ENCODE measurements at places on chromosomes 2 and 18.

DNA sequence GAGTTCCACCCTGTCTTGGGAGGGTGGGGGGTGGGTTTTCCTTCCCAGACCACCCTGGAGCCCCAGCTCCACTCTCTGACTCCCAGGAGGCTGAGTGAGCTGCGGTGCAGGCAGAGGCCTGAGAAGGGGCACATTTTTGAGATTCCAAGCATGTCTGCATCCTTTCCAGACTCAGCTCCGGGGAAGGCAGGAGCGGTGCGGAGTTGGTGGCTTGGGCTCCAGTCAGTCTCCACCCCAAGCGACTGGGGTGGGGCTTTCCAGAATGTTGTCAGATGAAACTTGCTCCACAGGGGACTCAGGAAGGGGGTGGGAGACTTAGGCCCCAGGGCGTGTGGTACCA lies 44.2 kb upstream of the HS6ST1 start:
- H3K36me3 ChIP-seq, result no peaks in the 10 kb centered on the region
- H3K4me3 ChIP-seq, result no peak overlapping the region
- H3K4me1 ChIP-seq, result no peaks in the 10 kb centered on the region

- H3K36me3 ChIP-seq, result no peaks in the 10 kb centered on the region
- H3K27ac ChIP-seq, result no peak overlapping the region
- DNase-seq, result peak; percentile 65
- no peak overlapping the region for H3K4me3 ChIP-seq
- H3K27me3 ChIP-seq, result no peaks in the 10 kb centered on the region
Measured at GRCh38 chr2:105809097-105809473, 64.4 kb downstream of the NCK2 start.

- no peaks in the 10 kb centered on the region for H3K27me3 ChIP-seq
- H3K36me3 ChIP-seq, result no peaks in the 10 kb centered on the region
- H3K27ac ChIP-seq, result no peak overlapping the region
- H3K4me3 ChIP-seq, result no peak overlapping the region
Measured at GRCh38 chr2:189698020-189698887, 23.8 kb downstream of the ANKAR start.

GRCh38 chr2:172722481-172722880 lies 13.2 kb upstream of the RAPGEF4 start:
- no peaks in the 10 kb centered on the region for H3K27me3 ChIP-seq
- no peak overlapping the region for H3K27ac ChIP-seq
- H3K4me1 ChIP-seq, result no peaks in the 10 kb centered on the region

DNA sequence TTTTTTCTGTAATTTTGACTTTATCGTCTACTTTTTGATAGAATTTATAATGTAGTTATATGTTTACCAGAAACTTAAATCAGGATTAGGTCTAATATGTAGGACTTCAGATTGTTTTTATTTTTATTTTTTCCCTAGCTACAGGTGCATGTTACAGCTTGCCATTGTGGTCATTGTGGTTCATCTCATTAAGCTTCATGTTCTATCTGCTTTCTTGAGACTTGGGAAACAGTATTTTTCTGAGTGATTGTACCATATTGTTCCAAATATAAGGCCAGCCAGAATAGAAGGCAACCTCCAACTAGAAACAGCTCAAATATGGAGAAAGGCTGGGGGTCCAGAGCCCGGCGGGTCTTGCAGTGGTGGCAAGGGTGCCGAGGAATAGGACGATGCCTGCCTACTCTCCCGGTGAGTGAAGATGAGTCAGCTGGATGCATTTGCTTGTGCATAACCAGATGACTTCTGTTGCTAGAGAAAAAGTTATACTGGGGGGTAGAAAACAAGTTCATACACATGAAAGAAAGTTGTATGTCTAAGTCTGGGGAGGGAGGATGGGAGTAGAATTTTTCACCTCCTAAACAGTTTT lies 188.4 kb downstream of the CCDC85A start:
- H3K27me3 ChIP-seq, result no peaks in the 10 kb centered on the region
- DNase-seq, result no peak
- H3K36me3 ChIP-seq, result no peaks in the 10 kb centered on the region
- no peaks in the 10 kb centered on the region for H3K4me1 ChIP-seq
- H3K27ac ChIP-seq, result no peak overlapping the region

DNA sequence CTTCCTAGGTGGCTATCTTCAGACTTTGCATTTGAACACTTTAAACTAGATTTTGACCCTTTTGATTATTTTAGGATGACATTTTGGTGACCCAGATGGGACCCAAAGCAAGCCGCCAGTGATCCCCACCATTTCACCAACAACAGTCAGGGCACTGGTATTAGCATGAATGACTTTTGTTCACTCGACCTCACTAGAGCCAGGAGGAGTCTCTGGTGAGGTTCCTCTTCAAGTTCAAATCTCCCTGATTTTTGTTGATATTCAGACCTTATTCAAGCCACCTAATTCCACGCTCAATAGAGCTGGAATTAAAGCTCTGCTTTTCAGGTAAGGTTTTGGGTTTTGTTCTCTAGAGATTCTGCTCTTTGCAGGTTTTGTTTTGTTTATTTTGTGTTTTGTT lies 202.3 kb downstream of the MREG start:
- H3K36me3 ChIP-seq, result no peaks in the 10 kb centered on the region
- peak overlapping the region; percentile 64 for H3K27ac ChIP-seq
- H3K27me3 ChIP-seq, result no peaks in the 10 kb centered on the region
- H3K4me3 ChIP-seq, result peak overlapping the region; percentile 46
- peaks cover 28% of the 10 kb centered on the region for H3K4me1 ChIP-seq

DNA sequence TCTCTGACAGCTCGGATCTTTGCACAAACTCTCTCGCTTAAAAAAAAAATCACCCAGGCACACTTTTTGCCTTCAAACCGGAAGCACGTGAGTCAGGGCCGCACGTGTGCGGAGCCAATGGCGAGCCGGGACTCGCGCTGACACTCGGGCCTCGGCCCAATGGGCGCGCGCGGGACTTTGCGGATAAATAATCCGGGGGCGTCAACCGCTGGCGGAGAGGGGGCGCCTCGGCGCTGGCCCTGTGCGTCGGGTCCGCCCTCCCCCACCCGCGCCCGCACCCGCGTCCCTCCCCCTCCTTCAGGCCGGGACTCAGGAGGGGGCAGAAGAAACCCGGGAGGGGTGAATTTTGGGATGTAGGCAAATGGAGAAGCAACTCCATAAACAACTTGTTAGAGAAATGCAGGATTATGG lies 319 bp upstream of the EN1 start:
- DNase-seq, result no peak
- peak overlapping the region; percentile 8 for H3K4me3 ChIP-seq

GRCh38 chr2:231648579-231649174 lies 56.0 kb downstream of the TEX44 start:
- no peaks in the 10 kb centered on the region for H3K36me3 ChIP-seq
- H3K27me3 ChIP-seq, result no peaks in the 10 kb centered on the region
- H3K4me3 ChIP-seq, result no peak overlapping the region
- no peak overlapping the region for H3K27ac ChIP-seq
- peaks cover 11% of the 10 kb centered on the region for H3K4me1 ChIP-seq
- DNase-seq, result peak; percentile 73

DNA sequence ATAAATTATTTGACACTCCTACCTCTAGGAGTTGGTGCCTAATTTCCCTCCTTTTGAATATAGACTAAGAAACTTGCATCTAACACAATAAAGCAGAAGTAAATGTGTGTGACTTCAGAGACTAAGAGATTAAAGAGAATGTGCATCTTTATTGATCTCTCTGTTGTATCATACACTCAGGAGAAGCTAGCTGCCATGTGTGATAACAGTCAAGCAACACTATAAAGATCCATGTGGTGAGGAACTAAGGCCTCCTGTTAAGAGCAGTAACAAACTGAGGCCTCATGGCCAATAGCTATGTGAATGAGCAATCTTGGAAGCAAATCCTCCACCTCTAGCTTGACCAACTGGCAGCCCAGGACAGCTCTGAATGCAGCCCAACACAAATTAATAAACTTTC lies 3.4 kb downstream of the FANCL start:
- no peak overlapping the region for H3K27ac ChIP-seq
- H3K27me3 ChIP-seq, result no peaks in the 10 kb centered on the region
- H3K4me3 ChIP-seq, result no peak overlapping the region
- H3K36me3 ChIP-seq, result no peaks in the 10 kb centered on the region
- no peak for DNase-seq

- peaks cover 19% of the 10 kb centered on the region for H3K4me1 ChIP-seq
- no peaks in the 10 kb centered on the region for H3K36me3 ChIP-seq
- peaks cover 21% of the 10 kb centered on the region for H3K27me3 ChIP-seq
Measured at GRCh38 chr18:12657684-12658425, at the start of gene SPIRE1. SPIRE1 (minus strand) TSS chr18:12658107; CDS start chr18:12657866, 241 bp downstream.

DNA sequence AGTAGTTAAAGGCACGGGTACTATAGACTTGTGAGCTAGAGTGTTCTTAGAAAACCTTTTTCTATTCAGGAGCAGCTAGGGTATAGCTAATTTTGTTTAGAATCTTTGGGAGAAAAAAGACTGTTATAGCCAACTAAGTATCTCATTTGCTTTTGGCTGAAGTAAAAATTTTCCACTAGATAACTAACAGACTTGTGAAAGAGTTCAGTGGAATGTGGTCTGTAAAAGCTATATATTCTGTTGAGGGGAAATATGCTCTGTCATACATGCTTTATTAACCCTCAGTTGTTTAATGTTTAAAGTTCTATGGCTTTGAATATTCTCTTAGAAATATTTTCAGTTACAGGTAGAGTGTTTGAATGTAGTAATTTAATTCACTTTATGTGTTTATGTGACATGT lies 49.7 kb downstream of the RIF1 start:
- H3K36me3 ChIP-seq, result peaks cover 100% of the 10 kb centered on the region
- H3K4me1 ChIP-seq, result no peaks in the 10 kb centered on the region
- no peak overlapping the region for H3K4me3 ChIP-seq
- no peaks in the 10 kb centered on the region for H3K27me3 ChIP-seq
- no peak for DNase-seq
- no peak overlapping the region for H3K27ac ChIP-seq

DNA sequence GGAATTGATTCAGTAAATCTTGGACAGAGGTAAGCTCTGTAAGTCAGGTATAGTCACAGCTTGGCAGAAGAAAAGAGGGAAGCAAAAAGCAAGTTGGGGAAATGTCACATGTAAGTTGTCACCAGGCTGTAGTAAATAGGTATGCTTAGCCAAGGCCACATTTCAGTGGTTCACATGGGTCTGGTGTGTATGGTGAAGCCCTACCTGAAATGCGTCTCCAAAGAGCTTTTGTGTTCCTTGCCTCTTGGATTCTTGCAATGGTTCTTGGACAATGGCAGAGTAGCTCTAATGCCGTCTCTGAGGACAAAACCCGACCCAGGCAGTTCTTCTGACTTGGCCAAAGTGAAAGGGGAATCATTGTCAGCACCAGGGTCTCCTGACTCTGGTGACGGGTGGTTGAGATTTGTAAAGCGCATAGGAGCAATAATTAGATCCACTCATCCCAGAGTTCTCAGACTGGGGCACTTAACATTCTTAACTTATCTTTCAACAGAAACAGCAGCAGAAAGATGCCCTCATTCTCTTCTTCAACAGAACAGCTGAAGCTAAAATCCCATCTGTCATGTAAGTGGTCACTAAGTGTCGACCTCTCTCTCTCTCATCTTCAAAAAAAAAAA lies 34.4 kb upstream of the RPL37A start:
- no peak overlapping the region for H3K27ac ChIP-seq
- peaks cover 12% of the 10 kb centered on the region for H3K36me3 ChIP-seq
- DNase-seq, result no peak
- H3K4me1 ChIP-seq, result no peaks in the 10 kb centered on the region

All from CD14-positive monocyte (primary cell).